ENCODE measurements at places on chromosomes 3 and 15.

- DNase-seq, result no peak
These were observed 97.1 kb upstream of the IQSEC1 start for GRCh38 chr3:13170317-13170716.

DNA sequence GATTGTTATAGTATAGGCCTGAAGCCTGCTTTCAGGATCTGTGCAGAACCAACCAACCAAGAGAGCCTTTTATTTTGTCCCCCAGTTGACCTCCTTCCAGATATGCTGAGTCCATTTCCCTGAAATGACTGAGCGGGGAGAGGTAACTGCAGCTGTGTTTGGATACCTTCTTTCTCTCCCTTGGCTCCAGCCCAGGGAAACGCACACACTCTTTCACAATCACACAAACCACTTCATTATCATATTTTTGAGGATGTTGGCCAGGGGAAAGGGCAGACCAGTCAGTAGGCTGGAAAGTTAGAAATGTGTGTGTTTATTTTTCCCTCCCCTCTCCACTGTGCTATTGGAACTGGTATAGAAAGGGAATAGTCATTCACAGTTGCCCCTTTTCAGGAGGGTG, 417.7 kb upstream of the TBL1XR1 start:
- no peak for DNase-seq

DNA sequence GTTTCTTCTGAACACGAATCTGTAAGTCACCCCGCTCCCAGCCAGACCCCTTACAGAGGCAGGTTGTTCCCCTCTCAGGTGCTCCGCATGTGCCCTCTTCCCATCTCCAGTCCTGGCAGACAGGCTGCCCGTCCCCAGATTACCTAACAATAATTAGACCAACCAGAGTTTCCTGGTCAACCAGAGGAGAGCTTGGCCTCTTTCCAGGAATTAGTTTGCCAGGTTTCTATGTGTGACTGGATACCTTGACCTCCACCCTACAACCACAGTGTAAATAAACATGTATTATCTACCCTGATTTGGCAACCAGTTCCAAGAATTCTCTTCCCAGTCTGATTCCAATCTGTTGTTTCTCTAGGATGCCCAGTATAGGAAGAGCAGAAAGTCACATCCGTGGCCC, 178.0 kb upstream of the UMPS start:
- no peak for DNase-seq

GRCh38 chr15:36627566-36627965, 48.1 kb downstream of the CDIN1 start:
- no peak for DNase-seq

- no peak for DNase-seq
These were observed 80.9 kb downstream of the DGKG start for GRCh38 chr3:186281176-186281575.

GRCh38 chr3:186717039-186717457, at the start of gene KNG1:
KNG1 (plus strand) TSS chr3:186717359; CDS start chr3:186717543, 184 bp downstream.
- DNase-seq, result no peak

GRCh38 chr3:16174026-16174355, 489 bp upstream of the GALNT15 start:
- DNase-seq, result no peak

DNA sequence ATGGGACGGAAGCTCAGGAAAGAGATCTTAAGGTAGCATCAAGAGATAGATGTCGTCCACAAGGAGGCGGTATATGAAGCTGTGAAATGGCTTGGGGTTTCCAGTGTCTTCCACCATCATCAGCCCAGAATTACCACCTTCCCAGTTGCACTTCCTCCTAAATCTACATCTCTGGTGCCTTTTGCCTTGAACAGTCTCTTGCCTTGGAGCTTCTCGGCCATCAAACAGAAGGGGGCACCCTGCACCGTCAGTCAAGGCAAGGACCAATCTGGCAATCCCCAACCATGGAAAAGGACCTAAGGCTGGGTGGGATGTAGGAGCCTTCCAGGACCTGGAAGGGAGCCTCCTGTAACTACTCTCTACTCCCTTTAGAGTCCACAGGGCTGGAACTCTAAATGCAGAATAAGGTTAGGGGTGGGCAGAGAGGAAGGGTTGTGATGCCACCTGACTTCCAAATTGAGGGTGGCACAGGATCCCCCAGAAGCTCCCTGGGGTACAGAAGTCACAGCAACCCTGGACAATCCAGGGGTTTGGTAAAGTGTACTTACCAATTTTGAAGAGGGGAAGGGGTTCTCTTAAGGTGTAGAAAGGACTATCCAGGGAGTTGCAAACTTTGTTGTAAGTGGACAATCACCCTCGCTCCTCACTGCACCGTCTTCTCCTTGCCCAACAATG, 1.0 kb upstream of the RYR3 start:
- DNase-seq, result no peak

DNA sequence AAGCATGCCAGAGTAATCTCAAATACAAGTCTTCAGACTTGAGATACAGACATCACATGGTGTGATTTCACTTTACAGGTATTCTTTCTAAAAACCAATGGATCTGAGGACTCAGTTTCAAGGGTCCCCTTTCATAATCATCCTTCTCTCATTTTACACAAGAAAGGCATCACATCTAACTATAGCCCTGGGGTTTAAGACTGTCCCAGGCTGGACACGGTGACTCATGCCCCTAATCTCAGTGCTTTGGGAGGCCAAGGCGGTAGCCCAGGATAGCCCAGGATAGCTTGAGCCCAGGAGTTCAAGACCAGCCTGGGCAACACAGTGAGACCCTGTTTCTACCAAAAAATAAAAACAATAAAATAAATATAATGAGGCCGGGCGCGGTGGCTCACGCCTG, 36.4 kb downstream of the UBP1 start:
- no peak for DNase-seq

GRCh38 chr15:40266828-40267304, 16.0 kb downstream of the ANKRD63 start:
- DNase-seq, result no peak

DNA sequence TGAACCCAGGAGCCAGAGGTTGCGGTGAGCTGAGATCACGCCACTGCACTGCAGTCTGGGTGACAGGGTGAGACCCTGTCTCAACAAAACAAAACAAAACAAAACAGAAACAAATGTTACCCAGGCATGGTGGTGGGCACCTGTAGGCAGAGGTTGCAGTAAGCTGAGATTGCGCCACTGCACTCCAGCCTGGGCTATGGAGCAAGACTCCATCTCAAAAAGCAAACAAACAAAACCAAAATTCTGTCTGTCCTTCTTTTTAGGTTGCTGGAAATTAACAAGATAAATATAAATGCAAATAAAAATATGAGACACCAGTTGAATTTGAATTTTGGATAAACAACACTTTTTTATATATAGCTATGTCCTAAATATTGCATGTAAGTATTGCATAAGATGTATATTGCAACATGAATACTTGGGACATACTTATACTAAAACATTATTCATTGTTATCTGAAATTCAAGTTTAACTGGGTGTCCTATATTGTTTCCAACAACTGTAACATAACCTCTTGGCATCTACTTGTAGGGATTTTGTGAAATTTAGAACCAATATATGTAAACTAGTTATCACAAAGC, 4.7 kb upstream of the CEP97 start:
- DNase-seq, result no peak

DNA sequence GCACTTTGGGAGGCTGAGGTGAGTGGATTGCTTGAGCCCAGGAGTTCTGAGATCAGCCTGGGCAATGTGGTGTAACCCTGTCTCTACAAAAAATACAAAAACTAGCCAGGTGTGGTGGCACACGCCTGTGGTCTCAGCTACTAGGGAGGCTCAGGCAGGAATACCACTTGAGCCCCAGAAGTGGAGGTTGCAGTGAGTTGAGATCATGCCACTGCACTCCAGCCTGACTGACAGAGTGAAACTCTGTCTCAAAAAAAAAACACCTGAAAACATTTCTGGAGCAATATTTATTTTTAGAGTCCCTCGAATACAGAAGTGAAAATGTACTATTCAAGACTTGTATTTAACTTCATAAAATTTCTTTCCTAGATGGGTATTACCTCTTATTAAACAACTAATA, 4.6 kb downstream of the SPCS1 start:
- no peak for DNase-seq

DNA sequence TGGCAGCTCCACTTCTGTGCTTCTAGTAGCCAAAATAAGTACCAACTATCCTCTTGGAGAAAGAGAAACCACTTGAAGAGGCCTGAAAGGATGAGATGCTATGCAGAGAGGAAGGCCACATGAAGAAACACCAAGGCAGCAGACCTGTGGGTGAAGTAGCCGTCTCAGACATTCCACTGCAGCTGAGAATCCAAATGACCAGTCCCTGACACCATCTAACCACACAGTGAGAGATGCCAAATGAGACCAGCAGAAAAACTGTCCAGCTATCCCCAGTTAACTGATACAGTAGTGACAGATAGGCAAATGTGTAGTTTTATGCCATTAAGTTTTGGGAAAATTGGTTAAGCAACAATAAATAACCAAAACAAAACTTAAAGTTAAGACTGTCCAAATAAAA, 47.9 kb upstream of the ZSCAN2 start:
- no peak for DNase-seq

DNA sequence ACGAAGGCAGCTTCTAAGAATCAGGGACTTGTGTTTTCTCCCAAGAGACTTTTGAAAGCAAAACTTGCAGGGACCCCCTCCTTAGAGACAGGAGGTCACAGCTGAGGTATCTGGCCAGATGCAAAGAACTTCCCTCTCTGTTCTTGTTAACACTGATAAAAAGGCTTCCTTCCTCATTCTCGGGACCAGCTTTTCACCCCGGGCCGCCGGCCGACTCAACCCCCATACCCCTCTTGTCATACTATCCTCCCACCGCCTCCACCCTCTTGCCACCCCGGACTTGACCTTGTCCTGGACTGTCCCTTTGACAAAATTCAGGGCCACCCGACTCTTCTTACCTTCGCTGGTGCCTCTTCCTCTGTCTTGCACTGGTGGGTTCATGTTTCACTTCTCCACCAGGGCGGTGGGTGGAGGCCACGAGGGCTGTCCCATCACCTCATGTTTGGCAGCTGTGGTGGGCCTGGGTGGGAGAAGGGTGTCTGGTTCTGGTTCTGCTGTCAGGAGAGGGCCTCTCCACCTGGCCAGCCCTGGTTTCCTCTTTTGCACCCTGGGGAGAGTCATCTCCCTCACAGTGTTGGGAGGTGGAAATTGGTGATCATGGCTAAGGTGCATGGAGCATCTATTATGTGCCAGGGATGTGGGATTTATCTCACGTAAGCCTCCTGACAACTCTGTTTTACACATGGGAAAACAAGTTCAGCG, 32.5 kb downstream of the BHLHE40 start:
- DNase-seq, result no peak

DNA sequence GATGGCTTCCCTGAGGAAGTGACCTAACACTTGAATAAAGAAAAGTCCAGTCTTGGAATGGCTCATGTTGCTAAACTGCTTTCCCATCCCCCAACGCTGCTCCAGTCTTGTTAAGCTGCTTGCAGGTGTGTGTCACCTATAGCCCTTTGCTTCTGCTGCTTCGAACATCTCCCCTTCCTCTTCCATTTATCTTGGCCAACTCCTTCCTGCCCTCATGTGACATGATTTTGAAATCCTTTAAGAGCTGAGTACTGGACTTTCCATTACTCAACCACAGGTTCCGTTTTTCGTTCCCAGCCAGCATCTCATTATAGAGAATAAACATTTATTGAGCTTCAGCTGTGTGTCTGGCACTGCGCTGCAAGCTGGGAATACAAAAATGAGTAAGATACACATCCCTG, 1.7 kb downstream of the ATG7 start:
- DNase-seq, result no peak

GRCh38 chr3:167855306-167855705, 119.8 kb downstream of the SERPINI1 start:
- DNase-seq, result no peak

DNA sequence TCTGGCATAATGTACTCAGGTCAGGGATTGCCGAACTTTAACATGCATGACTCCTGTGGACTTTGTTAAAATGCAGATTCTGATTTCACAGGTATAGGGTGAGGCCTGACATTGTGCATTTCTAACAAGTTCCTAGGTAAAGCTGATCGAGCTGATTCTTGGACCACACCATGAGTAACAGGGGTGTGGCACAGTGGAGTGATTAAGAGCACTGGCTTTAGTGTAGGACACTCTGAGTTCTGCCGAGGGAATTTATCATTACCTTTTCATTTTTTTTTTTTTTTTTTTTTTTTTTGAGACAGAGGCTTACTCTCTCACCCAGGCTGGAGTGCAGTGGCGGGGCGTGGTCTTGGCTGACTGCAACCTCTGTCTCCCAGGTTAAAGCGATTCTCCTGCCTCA, 169.3 kb downstream of the ADAMTS9 start:
- DNase-seq, result no peak

DNA sequence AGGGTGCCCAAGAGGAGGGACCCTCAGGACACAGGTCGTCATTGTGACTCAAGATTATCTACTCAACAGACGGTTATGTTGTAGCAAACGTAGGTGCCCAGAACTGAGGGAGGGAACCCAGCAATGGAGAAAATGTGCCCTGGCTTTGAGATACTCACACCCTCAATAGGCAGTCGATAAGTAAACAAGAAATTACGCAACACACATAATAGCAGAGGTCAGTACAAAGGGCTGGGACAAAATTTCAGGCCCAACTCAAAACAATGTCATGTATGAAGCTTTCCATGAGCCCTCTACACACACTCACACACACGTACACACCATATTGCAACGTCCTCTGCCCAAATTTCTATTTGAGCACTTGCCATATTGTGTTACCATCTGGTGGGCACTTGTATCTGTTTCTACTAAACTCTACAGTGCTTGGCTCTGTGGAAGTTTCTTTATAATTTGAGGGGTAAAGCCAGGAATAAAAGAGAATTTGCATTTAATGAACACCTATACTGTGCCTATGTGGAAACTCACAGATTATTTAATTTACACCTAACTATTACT, 114.6 kb upstream of the TRIM42 start:
- DNase-seq, result no peak

DNA sequence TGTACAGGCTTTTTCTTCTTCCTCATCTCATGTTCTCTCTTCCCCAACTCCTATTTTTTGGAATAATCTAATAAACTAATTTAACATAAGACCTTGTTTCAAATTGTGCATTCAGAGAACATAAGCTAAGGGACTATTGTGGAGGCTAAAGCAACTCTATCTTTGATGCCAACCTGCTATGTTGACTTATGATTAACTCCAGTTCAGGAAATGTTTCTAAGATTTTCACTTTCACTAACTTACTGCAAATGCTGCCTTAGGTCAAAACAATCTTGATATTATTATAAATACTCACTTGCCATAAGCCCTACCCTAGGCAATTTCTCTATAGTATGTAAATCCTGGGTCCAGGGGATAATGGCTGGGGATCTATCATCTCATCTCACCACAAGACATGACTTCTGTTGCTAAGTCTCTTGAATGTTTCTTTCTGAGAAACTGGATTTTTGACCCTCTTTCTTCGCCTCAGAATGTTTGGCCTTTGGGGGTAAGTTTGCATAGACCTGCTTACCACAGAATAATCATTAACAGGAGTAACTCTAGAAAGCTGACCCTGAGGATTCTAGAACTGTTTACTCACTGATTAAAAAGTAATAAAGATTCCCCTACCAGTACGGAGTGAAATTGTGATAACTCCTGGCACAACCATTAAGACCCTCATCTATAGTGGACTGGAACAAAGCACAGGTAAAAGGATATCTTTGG, 768.1 kb downstream of the GBE1 start:
- no peak for DNase-seq
